ENCODE measurements at places on chromosomes 6 and 20. TPM values are rescaled to one million over a fixed set of nuclear protein-coding genes. Genes with fewer than 3 reads are reported as not detected.

GRCh38 chr6:134896910-134897309, 53.0 kb downstream of the ALDH8A1 start:
- DNase-seq, result no peak

- DNase-seq, result no peak
Measured at GRCh38 chr20:8344631-8345030, 212.6 kb downstream of the PLCB1 start.

DNA sequence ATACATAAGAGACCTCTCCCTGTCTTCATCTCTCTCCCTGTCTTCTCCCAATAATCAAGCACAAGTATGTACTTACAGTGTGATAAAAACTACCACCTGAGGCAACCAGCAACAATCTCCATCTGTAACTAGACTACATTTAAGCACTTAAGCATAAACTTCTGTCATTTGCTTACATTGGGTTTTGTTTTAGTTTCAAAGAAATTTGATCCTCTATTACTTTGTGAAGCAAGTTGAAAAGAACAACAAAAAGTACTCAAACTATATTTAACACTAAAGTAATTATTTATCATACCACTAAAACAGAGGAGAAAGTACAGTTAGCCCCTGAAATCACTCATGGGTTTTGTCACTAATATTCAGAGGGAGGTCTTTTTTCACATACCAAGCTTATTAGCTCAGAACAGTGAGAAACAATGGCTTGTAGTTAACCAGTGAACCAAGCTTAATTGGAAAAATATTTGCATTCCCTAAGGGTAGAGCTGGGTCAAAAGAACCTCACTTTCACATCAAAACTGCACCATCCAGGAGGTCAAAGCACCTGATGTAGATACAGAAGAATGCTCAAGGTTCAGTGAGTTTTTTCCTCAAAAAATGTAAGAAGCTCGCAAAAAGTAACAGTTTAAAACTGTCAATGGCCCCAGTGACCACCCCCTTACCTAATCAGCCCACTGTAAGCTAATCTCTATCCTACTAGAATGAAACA, 34.1 kb downstream of the DCDC2 start:
- DNase-seq, result no peak

- no peak for DNase-seq
Measured at GRCh38 chr6:39948199-39948791, 14.0 kb upstream of the MOCS1 start.

OPRL1 gene
- 4.5 TPM for total RNA-seq

DNA sequence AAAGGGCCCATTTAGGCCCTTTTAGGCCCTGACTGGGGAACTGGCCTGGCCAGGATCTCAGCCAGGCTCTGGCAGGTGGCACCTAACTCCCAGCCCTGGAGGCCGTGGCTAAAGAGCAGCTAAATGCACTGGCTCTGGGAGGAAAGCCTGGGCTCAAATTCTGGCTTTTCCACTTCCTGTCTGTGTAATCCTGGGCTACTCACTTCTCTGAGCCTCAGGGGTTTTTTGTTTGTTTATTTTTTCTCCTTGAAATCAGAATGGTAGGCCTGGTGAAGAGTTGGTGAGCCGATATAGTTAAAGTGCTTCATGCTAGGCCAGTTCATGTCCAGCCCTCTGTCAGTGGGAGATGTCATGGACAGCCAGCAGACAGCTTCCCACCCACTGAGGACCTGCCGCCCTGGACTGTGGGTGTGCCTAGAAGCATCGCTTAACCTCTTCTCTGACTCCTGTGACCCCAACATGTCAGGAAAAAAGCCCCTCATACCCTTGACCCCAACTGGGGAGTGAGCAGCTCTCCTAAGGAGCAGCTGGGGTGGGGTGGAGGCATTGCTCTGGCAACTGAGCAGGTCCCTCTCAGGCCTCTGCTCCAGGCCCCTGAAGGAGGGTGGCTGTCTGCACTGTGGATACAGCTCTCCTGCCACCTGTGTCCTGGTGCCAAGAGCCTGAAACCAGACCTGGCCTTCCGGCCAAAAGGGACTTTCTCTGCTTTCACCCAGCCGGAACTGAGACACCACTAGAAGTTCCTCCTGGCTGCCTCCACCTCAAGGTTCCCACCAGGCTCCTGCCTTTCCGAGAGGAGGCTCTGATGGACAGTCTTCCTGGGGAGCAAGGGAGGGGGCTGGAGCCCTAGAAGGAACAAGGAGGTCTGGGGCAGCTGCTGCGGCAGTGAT, 57.2 kb upstream of the MYL9 start:
- DNase-seq, result no peak

Data from glomerular endothelial cell (primary cell).